ENCODE measurements at places on chromosomes 2 and 18.

- DNase-seq: no peak
Observed at GRCh38 chr2:29228947-29229346, 113.7 kb downstream of the CLIP4 start.

GRCh38 chr2:166074430-166074829, 53.4 kb downstream of the SCN1A start:
- no peak for DNase-seq

DNA sequence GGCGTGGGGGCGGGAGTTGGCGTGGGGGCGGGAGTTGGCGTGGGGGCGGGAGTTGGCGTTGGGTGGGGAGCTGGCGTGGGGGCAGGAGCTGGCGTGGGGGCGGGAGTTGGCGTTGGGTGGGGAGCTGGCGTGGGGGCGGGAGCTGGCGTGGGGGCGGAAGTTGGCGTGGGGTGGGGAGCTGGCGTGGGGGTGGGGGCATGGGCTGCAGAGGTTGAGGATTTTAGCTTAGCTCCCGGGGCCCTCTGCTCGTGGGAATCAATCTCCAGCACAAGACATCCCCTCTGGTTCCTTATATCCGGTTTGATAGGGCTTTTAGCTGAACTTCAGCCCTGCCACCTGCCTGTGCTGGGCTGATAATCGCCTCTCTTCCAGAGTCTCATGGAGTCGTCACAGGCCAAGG, 177.0 kb downstream of the LDLRAD4 start:
- DNase-seq: no peak

DNA sequence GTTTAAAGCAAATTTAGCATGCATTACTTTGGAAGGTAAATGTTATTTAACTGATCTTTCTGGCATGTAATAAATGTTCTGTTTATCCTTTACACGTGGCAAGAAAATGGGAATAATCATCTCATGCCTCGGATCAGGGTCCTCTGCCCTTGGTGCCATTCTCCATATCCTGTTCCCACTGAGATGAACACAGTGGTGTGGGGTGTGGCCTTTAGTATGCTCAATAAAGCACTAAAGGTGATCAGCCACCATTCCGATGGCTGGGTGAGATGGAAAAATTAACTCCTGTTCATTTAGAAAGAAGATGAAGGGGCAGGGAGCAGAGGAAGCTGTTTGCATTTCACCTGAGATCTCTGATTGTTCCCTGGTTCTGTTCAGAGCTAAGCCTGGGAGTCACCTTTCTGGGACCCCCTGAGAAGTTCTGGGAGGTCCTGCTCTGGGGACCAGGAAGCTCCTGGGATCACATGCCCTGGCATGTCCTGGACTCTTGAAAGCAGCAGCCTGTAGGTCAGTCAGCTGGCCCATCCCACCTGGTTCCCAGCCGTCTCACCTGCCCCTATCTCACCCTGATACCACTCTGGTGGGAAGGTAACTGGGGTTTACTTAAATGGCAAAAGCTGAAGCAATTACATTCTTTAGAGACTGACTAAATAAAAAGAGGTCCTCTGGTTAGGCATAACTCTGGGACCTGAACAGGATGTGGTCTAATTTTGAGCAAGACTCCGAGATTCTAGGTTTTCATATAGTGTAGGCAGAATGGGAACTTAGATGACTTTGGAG, 288.9 kb upstream of the EPAS1 start:
- DNase-seq: no peak

GRCh38 chr2:218992196-218992595, 1.0 kb downstream of the CRYBA2 start:
- DNase-seq: no peak

DNA sequence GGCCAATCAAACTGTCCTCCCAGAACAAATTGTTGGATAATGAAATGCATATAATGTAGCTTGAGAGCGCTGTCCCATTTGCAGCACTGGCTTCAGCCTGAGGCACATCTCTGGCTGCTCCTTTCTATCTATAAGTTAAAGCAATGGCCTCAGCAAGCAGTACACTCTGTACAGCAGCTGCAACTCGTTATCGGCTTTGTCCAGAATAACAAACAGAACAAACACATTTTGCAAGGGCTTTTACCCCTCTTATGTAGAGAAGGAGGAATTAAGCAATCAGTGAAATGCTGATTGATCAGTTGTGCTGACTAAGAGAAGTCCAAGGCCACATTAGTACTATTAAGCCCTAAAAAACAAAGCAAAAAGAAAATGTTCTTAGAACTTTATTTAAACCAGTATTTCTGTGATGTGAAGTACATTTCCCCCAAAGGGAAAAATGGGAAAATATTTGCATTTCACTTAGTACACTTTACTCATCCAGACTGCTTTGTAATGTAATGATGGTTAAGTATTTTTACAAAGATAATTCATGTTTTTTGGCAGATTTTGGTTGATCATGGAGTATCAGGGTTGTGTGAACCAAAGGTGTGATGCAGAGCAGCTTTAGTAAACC, 15.0 kb upstream of the CPS1 start:
- DNase-seq: no peak

DNA sequence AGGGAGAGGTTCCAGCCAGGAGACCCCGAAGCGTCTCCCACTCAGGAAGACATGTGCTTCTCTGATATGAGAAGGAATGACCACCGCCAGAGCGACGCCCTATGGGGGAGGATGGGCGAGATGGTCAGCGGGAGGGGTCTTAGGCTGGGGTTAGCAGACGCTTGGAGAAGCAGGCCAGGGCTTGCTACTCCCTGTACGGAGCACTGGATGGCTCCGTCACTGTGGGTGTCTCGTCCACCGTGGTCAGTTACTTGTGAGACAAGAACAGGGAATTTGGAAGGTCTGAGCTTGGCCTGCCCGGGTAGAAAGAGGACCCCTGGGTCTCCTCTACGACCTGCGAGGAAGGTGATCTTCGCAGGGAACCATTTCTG, 39.8 kb downstream of the TMEM18 start:
- DNase-seq: no peak

GRCh38 chr2:48607307-48608014, 10.2 kb upstream of the GTF2A1L start:
- no peak for DNase-seq

- peak; percentile 37 for DNase-seq
Observed at GRCh38 chr18:79258447-79258846, 137.3 kb upstream of the NFATC1 start.

GRCh38 chr2:88690591-88691338, 708 bp upstream of the RPIA start:
- DNase-seq: no peak

DNA sequence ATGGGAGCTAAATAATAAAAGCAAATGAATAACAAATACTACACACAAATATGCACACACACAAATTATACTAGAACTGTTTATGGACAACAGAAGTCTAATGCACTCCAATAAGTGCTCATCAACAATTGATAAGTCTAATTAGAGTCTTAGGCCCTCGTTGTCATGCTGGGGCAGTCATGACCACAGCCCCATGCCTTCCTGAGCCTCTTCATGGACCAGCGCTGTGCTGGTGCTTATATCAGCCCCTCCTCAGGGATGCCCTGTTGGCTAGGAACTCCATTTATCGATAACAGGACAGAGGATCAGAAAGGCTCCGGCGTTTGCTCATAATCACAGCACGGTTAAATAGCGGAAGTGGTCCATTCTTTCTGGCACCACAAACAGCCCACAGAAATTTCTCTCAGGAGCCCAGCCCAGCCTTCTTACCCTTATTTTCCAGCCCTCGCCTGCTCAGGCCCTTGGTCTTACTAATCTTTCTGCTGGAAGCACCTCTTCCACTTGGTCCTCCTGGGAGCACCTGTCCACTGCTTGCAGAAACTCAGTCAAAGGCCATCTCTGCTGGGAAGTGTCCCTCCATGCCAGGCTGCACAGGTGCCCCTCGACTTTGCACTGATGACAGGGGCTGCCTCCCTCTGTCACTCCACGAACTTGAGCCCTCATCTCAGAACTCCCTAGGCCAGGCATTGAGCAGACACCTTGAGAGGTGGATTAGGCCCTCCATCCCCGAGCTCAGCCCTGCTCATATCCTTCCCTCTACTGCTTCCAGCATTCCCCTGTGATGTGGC, 500.2 kb upstream of the HS6ST1 start:
- DNase-seq: no peak

- no peak for DNase-seq
Observed at GRCh38 chr2:989781-990467, 39.3 kb downstream of the SNTG2 start.

DNA sequence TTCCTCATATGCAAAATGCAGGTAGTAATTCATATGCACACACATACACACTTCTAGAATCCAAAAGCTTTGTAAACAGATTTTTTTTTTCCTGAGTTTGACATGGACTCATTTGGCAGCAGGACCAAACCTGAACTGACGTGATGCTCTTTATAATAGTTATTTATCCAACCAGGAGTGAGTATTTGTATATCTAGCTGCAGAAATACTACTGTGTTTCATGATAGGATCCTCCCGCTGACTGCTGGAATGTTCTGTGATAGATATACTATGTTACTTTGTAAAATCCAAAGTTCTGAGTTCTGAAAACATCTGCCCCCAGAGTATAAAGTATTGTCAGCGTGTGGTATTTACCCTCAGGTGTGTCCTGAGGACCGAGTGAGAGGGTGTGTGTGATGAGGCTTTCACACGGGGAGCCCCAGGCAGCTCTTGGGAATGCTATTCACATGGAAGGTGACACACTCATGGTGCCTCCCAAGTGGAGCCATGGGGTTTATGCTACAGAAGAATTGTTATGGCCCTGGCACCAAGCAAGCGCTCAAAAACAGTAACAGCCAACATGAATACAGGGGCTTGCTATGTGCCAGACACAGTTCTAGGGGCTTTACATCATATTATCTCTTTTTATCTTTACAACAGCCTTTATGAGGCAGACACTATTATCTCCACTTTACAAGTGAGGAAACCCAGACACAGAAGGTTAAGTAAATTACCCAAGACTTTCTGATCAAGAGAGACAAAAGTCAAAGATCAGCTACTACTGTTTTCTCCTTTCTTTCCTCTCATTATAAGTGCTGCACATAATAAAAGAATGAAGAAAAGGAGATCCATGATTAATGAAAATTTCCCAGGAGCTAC, 16.7 kb upstream of the TXNDC2 start:
- DNase-seq: no peak
